Suprapubic skin (tissue), 4 donors: ENCODE measurements at places on chromosomes 6 and 20.

GRCh38 chr6:4614637-4615036 lies 161.6 kb upstream of the CDYL start:
- H3K27me3 ChIP-seq: no peaks in the 10 kb centered on the region
- peaks cover 21% of the 10 kb centered on the region for H3K4me1 ChIP-seq
- H3K27ac ChIP-seq: no peak overlapping the region
- H3K36me3 ChIP-seq: no peaks in the 10 kb centered on the region

DNA sequence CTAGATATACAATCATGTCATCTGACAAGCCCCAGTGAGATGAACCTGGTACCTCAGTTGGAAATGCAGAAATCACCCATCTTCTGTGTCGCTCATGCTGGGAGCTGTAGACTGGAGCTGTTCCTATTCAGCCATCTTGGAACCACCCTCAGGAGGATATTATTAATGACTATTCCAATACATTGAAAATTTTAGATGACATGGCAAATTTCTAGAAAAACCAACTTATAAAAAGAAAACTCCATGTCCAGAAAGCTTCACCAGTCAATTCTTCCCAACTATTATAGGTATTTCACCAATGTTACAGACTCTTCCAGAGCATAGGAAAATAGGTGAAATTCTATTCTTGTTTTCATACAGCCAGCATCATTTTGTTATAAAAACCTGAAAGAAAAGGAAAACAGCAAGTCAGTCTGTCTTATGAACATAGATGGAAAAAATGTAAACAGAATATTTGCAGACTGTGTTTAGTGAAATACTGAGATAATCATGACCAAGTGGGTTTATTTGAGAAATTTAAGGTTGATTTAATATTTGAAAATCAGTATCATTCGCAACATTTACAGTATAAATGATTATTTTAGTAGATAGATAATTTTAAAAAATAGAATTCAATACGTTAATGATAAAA lies 43.3 kb downstream of the ATRN start:
- H3K4me1 ChIP-seq: no peaks in the 10 kb centered on the region
- no peak overlapping the region for H3K4me3 ChIP-seq
- no peak overlapping the region for H3K27ac ChIP-seq
- no peaks in the 10 kb centered on the region for H3K27me3 ChIP-seq
- DNase-seq: no peak

GRCh38 chr20:62806383-62807050 lies 1.9 kb downstream of the OGFR start:
- H3K4me1 ChIP-seq: peaks cover 42% of the 10 kb centered on the region

DNA sequence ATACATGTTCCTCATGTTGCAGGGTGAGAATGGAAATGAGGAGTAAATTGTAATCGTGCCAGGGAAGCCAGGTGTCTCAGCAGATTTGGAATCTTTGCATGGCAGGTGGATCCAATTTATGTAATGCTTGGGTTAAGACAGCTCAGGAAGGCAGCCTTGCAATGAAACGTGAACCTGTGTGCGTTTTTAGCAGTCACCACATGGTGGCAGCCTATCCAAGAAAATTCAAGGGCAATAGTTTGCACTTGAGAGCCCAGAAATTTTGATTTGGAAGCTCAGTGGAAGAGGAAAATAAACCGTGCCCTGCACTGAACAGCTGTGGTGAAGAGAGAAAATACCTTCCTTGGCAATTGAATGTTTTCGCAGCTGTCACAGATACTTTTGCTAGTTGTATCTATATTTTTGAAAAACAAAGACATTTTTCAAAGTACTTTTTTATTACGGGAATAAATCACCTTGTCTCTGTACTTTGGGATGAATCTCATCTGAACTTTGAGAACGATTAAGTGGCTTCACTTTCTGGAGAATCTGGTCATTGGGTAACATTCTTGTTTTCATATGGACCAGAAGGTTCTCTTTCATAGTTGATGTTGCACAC lies 26.5 kb downstream of the MTHFD1L start:
- peak; percentile 80 for DNase-seq
- H3K4me1 ChIP-seq: peaks cover 6% of the 10 kb centered on the region
- H3K27ac ChIP-seq: no peak overlapping the region
- H3K27me3 ChIP-seq: no peaks in the 10 kb centered on the region
- no peaks in the 10 kb centered on the region for H3K36me3 ChIP-seq
- H3K4me3 ChIP-seq: no peak overlapping the region

- no peak for DNase-seq
- H3K4me1 ChIP-seq: peaks cover 19% of the 10 kb centered on the region
- H3K27me3 ChIP-seq: no peaks in the 10 kb centered on the region
- H3K4me3 ChIP-seq: no peak overlapping the region
- no peak overlapping the region for H3K27ac ChIP-seq
Measured at GRCh38 chr6:160028487-160029275, 59.8 kb downstream of the IGF2R start.

- no peak overlapping the region for H3K4me3 ChIP-seq
- H3K27me3 ChIP-seq: no peaks in the 10 kb centered on the region
Measured at GRCh38 chr6:100335991-100336390, 128.7 kb downstream of the SIM1 start.

- DNase-seq: no peak
- H3K36me3 ChIP-seq: no peaks in the 10 kb centered on the region
- H3K27me3 ChIP-seq: no peaks in the 10 kb centered on the region
Measured at GRCh38 chr6:155154158-155154830, 109.5 kb upstream of the CLDN20 start.

DNA sequence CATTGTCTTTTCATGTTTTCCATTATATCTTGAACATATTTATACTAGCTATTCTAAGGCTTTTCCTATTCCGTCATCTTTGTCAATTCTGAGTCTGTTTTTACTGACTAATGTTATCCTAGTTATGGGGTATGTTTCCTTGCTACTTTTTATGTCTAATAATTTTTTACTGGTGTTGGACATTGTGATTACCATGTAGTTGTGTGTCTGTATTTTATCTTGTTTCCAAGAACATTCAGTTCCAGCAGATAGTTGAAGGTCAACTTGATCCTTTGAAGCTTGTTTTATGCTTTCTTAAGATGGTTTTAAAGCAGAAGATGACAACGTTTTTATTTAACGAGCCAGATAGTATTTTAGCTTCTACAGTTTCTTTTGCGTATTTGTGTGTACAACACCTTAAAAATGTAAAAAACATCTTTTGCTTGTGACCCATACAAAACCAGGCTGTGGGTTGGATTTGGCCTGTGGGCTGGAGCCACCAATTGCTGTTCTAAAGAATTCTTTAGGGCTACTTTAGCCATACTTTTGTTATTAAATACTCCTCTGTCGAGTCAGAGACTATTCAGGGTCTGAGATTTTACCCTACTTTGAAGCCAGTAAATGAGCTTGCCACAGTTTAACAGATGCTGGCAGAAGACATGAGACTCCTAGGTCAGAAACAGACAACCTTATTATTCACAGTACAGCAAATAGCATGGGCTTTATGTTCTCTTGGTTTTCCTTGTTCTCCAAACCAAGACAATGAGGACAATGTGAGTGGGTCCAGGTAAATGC lies 38.7 kb upstream of the REV3L start:
- DNase-seq: no peak
- H3K27ac ChIP-seq: peak overlapping the region; percentile 5

GRCh38 chr6:37602346-37602745 lies 95.3 kb downstream of the MDGA1 start:
- no peak overlapping the region for H3K4me3 ChIP-seq
- H3K4me1 ChIP-seq: no peaks in the 10 kb centered on the region
- H3K27me3 ChIP-seq: peaks cover 22% of the 10 kb centered on the region

GRCh38 chr6:87925373-87926060 lies 122.1 kb upstream of the SPACA1 start:
- DNase-seq: no peak
- no peaks in the 10 kb centered on the region for H3K36me3 ChIP-seq
- no peak overlapping the region for H3K27ac ChIP-seq
- no peaks in the 10 kb centered on the region for H3K4me1 ChIP-seq

DNA sequence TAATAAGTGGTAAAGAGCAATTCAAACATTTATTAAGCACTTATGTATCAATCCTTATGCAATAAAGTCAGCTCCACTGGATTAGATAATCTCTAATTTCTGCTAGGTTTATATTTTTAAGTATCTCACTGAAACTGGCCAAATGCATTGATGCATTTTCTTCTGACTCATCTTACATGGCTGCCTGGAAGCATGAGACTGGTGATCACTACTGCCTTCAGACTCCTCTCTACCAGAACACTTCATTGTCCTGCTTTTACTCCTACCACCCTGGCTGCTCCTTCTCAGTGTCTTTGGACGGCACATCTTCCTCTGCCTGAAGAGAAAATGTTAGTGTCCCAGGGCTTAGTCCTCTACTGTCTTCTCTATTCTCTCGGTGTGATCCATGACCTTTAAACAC lies 7.4 kb downstream of the CEP85L start:
- H3K4me1 ChIP-seq: peaks cover 3% of the 10 kb centered on the region
- H3K4me3 ChIP-seq: no peak overlapping the region
- no peaks in the 10 kb centered on the region for H3K36me3 ChIP-seq
- no peaks in the 10 kb centered on the region for H3K27me3 ChIP-seq

GRCh38 chr6:82072751-82073150 lies 174.8 kb downstream of the IBTK start:
- H3K4me1 ChIP-seq: no peaks in the 10 kb centered on the region
- no peak overlapping the region for H3K27ac ChIP-seq
- H3K4me3 ChIP-seq: no peak overlapping the region
- no peaks in the 10 kb centered on the region for H3K27me3 ChIP-seq

GRCh38 chr20:54625497-54625896 lies 150.1 kb downstream of the DOK5 start:
- H3K36me3 ChIP-seq: no peaks in the 10 kb centered on the region
- H3K27me3 ChIP-seq: no peaks in the 10 kb centered on the region
- no peak overlapping the region for H3K27ac ChIP-seq
- H3K4me3 ChIP-seq: no peak overlapping the region
- no peak for DNase-seq

- peaks cover 73% of the 10 kb centered on the region for H3K4me1 ChIP-seq
- no peak for DNase-seq
- no peaks in the 10 kb centered on the region for H3K27me3 ChIP-seq
- H3K36me3 ChIP-seq: peaks cover 41% of the 10 kb centered on the region
Measured at GRCh38 chr6:33415831-33416230, 2.1 kb downstream of the CUTA start.

DNA sequence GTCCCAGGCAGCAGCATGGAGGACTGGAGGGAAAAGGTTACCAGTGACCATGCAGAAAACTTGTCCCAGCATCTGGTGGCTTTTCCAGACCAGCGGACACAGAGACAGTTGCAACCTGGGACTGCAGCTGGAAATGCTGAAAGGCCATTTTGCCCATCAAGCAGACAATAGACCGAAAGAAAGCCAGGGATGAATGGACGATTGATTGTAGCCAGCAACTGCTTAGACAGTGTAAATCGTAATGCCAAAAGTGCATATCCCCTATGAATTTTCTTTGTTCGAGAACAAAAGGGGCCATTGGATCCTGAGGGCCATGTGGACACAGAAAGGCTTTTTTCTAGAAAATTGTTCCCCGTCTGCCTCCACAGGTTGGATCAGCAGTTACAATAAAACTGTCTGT lies 115.7 kb downstream of the MBOAT1 start:
- H3K27ac ChIP-seq: no peak overlapping the region
- peaks cover 8% of the 10 kb centered on the region for H3K36me3 ChIP-seq
- DNase-seq: no peak
- no peaks in the 10 kb centered on the region for H3K4me1 ChIP-seq
- no peak overlapping the region for H3K4me3 ChIP-seq
- no peaks in the 10 kb centered on the region for H3K27me3 ChIP-seq

- H3K36me3 ChIP-seq: peaks cover 8% of the 10 kb centered on the region
- peak overlapping the region; percentile 52 for H3K4me3 ChIP-seq
- H3K27me3 ChIP-seq: no peaks in the 10 kb centered on the region
- DNase-seq: no peak
- no peak overlapping the region for H3K27ac ChIP-seq
Measured at GRCh38 chr6:26441977-26442376, 1.7 kb downstream of the BTN3A3 start.

DNA sequence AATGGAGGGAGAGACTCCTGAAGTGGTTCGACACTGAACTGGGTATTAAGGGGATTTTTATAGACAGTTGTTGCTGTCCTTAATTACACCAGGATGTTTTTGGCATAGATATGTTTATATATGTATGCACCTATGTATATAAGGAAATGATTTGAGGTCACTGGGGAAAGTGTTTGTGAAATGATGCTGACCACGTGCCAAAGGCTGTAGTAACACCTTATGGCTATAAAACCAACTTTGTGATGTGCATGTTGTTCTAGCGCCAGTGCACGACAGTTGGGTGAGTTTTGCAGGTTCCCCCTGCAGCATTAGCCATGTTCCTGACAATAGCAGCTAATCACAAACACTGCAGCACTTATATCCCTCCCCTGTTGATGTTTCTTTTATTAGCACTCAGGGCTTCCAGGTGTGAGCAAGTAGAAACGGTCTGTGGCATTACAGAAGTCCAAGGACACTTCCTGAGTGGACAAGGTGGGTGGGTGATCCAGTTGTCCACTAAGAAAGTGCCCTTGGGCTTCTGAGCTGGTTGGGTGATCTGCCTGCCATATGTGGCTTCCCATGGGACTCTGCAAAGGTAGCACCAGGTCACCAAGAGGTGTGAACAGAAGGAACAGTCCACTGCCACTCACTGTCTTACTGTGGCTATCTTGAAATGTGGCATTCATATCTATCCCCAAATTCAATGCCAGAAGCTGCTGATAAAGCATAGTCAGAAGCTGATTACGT lies 63.0 kb upstream of the RBM24 start:
- no peak overlapping the region for H3K4me3 ChIP-seq
- no peak for DNase-seq
- H3K27ac ChIP-seq: no peak overlapping the region
- H3K27me3 ChIP-seq: no peaks in the 10 kb centered on the region
- peaks cover 4% of the 10 kb centered on the region for H3K4me1 ChIP-seq

DNA sequence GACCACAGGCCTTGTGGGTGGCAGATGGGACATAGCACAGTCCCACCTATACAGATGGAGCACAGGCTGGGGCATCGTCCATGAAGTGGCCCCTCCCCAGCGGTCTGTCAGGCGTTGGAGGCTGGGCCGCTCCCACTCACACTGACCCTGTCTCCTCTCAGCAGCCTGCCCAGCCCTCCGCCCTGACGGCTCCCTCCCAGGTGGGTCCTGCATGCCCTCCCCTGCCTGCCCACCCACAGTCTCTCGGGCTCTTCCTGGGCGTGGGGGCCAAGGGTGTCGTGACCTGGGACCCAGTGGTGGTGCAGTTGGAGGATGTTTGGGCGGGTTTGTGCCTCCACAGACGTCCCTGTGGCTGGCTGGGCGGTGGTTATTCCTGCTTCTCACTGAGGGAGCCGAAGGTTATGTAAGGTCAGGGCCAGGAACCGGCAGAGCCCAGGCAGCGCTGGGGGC lies 22.3 kb downstream of the COL20A1 start:
- H3K27me3 ChIP-seq: peaks cover 55% of the 10 kb centered on the region
- no peaks in the 10 kb centered on the region for H3K4me1 ChIP-seq
- DNase-seq: no peak
- no peaks in the 10 kb centered on the region for H3K36me3 ChIP-seq
- H3K27ac ChIP-seq: no peak overlapping the region
- H3K4me3 ChIP-seq: no peak overlapping the region

DNA sequence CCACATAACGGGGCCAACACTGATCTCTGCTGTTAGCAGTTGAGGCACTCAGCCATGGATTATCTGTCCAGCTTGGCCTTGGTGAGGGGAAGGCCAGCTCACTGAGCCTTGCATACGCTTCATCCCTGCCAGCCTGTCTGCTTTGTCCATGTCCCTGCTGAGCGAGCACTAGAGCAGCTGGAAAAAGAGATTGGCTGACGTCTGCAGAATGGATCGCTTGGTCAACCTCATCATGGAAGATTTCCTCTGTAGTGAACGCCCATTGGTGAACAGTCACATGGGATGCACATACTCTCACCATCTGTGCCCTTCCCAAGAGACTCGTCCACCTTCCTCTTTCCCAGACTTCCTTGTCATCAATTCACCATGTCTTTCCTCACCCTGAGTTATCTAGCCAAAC lies 26.9 kb downstream of the MUC22 start:
- no peak for DNase-seq
- no peaks in the 10 kb centered on the region for H3K36me3 ChIP-seq
- no peak overlapping the region for H3K4me3 ChIP-seq
- no peaks in the 10 kb centered on the region for H3K4me1 ChIP-seq
- no peaks in the 10 kb centered on the region for H3K27me3 ChIP-seq
